Osteoblast (primary cell): ENCODE measurements at places on chromosomes 2 and 18. TPM values are rescaled to one million over a fixed set of nuclear protein-coding genes. Genes with fewer than 3 reads are reported as not detected.

- DNase-seq = peak; percentile 77
These were observed 902 bp downstream of the SS18 start for GRCh38 chr18:26089293-26090129.

DNA sequence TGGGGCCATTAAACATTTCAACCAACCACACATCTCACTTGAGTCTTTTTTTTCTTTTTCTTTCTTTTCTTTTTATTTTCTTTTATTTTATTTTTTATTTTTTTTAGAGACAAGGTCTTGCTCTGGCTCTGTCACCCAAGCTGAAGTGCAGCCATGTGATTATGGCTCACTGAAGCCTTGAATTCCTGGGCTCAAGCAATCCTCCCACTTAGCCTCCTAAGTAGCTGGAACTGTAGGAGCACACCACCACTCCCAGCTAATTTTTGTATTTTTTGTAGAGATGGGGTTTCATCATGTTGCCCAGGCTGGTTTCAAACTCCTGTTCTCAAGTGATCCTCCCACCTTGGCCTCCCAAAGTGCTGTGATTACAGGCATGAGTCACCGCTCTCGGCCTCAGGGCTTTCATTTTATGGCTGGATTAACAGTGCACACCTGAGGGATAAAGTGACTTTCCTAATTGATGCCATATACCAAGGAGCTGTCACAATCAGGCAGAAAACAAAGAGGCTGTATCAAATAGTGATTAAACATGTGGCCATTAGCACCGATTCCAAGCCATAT, 21.5 kb downstream of the KIAA2012 start:
- no peak for DNase-seq

DNA sequence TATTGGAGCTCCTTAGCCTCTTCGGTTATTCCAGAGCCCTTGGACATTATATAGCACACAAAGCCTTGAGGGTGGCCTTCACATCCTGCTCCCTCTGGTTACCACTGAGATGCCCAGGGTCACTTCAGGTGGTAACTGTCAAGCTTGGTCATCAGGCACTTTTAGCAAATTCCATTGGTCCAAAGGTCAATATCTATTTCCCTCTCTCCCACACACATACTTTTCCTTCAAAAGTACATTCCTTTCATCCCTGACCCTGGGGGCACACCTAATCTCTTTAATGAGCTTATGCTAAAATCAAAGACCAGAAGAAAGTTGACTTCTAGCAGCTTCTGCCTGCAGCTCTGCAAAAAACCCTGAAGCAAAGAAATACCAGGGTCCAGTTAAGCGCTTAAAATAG, 172.0 kb upstream of the NRP2 start:
- no peak for DNase-seq

DNA sequence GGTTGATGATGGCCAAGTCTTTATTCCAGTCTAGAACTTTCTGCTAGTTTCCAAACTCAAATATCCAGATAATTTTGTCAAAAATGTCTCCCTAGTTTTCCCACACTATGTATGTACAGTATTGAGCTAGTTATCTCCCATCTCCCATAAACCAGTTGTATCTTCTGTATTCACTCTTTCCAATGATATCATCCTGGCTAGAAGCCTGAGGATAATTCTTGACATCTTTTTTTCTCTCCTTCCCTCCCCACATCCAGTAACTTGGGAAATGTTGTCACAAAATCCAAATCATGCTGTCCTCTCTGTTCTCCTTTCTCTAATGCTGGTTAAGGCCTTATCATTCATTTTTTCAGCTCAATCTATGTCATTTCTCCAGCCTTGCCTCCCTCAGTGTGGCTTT, 553.8 kb upstream of the FANCL start:
- DNase-seq = no peak

DNA sequence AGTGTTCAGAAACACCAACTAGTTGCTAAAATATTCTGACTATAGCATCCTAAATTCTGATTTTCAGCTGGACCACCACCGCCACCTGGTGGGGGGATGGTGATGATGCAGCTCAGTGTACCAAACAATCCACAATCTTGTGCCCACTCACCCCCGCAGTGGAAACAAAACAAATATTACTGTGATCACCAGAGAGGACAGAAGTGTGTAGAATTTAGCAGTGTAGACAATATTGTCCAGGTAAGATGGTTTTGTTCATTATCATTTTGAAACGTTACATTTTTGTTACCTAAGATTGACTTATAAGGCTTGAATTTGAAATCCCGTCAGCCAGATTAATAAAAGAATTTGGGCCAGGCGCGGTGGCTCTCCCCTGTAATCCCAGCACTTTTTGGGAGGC, 31.7 kb upstream of the UBXN4 start:
- DNase-seq = peak; percentile 77

- no peak for DNase-seq
These were observed 117.4 kb downstream of the MBP start for GRCh38 chr18:77015169-77015568.

GRCh38 chr2:58221909-58222308, 19.2 kb downstream of the FANCL start:
- DNase-seq = no peak

DNA sequence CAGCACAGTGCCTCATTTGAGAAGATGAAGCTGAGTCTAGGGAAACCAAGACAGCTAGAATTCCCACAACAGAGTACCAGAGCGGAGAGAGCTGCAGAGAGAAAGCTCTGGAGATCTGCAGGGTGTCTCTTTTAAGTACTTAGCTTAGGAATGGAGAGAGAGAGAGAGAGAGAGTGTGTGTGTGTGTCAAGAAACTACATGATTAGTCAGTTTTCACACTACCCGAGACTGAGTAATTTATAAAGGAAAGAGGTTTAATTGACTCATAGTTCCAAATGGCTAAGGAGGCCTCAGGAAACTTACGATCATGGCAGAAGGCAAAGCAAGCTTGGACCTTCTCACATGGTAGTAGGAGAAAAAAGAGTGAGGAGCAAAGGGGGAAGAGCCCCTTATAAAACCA, 64.0 kb downstream of the HIBCH start:
- DNase-seq = no peak

DNA sequence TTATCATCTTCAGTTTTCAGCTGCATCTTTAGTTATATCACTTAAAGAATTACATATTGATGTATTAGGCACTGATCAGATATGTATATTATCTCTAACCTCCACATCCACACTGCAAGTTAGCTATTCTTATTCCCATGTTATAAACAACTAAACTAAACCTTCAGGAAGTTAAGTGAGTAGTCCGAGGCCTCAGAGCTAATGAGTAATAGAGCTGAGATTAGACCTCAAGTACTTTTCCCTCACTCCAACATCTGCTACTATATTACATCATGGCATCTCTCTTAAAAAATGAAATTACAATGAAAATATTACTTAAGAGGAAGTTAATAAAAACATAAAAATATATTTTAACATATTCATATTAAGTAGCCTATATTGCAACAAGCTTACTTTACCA, 183.6 kb upstream of the MAP2 start:
- DNase-seq = no peak

DNA sequence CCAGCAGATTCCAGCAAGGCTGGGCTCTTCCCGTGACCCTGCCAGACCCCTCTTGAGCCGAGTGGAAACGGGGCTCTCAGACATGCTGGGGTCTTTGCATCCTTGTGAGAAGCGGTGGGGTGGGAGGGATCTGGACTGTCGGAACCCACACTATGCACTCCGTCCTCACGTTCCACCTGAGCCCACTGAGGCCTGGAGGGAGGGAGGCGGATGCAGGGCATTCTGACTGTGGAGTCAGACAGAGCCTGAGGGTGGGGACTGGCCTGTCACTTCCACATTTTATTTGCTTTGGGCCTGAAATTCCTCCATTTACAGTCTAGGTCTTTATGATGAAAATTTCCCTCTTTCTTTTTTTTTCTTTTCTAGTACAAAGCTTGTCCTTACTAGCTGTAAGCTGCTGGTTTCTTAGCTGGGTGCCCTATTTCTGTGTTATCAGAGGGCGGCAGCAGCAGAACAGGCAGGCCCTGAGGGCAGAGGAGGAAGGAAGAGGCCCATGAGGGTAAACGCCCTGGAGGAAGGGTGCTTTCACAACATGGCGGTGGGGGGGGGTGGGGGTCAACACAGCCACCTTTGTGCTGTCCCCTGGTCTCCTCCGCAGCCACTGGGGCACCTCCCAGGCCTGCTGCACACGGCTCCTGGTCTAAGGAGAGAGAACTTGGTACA, 373.5 kb upstream of the MYT1L start:
- no peak for DNase-seq

GRCh38 chr2:191176801-191177438, 26.1 kb upstream of the STAT4 start:
- DNase-seq = no peak

GRCh38 chr2:191206613-191207471, 38.4 kb upstream of the MYO1B start:
- no peak for DNase-seq

DNA sequence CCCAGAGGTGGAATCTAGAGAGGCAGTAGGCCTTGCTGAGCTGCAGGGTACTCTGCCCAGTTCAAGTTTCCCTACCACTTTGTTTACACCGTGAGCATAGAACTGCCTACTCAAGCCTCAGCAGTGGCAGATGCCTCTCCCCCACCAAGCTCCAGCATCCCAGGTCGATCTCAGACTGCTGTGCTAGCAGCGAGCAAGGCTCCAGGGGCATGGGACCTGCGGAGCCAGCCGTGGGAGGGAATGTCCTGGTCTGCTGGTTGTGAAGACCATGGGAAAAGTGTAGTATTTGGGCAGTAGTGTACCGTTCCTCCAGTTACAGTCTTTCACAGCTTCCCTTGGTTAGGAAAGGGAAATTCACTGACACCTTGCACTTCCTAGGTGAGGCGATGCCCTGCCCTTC, 50.6 kb upstream of the FSIP2 start:
- no peak for DNase-seq

DNA sequence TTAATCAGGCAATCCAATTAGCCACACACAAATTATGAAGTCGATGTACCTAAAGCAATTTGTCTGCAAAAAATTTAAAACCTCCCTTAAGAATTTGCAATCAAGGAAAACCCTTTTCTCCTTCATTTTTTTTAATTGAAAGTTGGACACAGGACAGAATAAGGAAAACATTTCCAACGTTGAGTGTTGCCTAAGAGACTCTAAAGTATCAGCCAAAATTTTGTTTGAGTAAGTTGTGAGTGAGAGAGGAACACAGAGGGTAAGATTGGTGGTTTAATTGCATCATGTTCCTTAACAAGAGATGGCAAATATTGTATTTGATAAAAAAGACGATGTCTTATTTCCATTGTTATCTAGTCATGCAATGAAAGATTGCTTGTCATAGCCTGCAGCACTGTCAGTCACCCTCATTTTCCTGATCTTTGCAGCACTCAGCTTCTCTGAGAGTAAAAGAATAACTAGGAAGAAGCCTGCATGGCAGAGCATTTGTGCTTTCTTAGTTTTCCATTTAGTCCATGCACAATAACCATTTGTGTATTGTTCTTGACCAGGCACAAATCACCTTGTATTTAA, 115.5 kb downstream of the ICOS start:
- no peak for DNase-seq

DNA sequence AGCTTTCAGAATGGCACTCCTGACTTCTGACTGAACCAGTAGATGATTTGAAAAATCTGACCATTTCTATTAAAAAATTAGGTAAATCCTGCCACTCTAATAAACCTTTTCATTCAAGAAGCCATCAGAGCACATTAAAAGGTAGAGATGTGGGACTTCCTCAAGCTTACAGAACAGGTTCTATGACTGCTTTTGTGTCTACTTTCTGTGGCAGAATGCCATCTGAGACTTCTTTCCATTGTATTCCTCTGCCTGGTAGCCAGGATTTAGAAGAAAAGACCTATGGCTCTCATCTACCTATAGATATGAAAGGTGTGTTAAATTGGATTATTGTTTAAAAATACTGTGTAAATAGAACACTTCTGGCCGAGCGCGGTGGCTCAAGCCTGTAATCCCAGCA, 99.9 kb upstream of the NABP1 start:
- no peak for DNase-seq

DNA sequence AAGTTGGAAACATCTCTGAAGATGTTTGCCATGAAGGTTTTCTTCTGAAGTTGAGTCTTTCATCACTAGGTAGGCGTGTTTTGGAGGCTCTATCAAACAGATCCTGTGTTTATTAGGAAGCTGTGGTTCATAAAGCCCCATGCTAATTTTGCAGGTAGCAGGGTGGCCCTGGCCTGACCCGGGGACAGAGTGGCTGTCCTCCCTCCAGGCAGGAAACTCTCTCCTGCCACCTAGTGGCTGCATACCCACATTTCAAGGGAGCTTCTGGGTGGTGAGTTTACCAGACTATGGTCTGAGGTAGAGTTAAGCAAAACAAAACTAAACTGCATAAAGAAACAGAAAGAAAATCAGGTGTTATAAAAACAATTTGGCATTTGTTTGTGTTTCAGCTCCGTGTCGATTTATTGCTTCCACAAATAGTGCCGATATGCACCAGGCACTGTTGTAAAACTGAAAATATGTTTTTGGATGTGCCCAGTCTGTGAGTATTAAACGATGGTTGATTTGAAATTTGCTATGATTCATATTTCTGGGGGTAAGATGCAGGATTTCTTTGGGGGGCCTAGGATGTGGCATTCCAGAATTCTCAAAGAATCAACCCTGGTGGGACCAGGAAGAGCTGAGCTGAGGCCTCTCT, 26.0 kb upstream of the IL37 start:
- peak; percentile 82 for DNase-seq

DNA sequence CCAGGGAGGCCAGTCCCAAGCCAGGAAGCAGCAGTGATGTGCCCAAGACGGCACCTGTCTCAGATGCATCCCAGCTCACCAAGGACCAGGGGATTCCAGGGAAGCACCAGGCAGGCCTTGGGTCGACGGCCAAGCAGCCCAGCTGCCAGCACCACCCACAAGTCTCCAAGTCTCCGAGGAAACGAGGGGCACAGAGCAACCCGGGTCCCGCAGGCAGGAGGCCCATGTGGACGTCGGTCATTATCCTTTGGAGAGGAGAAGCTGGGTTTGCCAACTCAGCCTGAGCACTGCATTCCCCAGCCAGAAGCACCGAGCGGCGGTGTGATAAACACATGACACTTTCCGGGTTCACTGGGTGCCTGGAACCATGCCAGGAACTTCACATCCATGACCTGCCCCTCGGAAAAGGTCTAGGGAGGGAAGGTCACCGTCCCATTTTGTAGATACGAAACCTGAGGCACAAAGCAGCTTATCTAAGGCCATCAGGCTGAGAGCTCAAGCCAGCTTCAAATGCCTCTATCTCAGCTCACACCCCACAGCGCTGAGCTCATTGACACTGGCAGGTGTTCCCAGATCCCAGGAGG, 104.5 kb downstream of the ZNF516 start:
- no peak for DNase-seq

- peak; percentile 26 for DNase-seq
These were observed 18.9 kb upstream of the BAZ2B start for GRCh38 chr2:159635006-159635789.

Gene RTN4
- 316 and 355 TPM in 2 replicates for total RNA-seq

Gene FOXI3
- not detected in 2 replicates for total RNA-seq

Gene SPDYA
- total RNA-seq = 0.59 and 0.72 TPM in 2 replicates

Gene TSPYL6
- not detected in 2 replicates for total RNA-seq

Gene ALLC
- total RNA-seq = not detected in 2 replicates

Gene LYG2
- total RNA-seq = not detected in 2 replicates

Gene CD302
- total RNA-seq = 14.5 and 18.9 TPM in 2 replicates

Gene FBLN7
- total RNA-seq = 5.3 and 5.8 TPM in 2 replicates

Gene ZNF396
- total RNA-seq = 1.8 and 3.3 TPM in 2 replicates

Gene TUBB8B
- not detected in 2 replicates for total RNA-seq

Gene PJVK
- total RNA-seq = 2.1 and 2.5 TPM in 2 replicates

Gene CFAP221
- total RNA-seq = 0.36 and 1.2 TPM in 2 replicates
